D341Med (cell line): ENCODE measurements at places on chromosomes 5 and 9.

DNA sequence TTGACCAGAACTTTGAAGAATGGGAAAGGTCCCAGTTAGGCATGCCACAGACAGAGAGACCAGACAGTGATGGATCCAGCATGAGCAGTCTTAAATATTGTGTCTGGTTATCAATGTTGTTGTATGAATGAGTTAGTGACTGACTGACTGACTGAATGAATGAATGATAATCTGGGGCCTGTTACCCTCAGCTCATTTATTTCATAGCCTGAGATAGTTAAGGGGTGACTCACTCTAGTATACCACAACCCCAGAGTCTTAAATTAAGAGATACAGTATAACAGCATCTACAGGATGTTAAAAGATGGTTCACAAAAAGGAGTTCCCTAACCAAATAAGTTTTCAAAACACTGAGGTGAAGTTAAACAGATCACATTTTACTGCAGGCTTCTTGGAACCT is 133.5 kb downstream of the SGCD start:
- no peak for DNase-seq

- no peak for DNase-seq
Measured at GRCh38 chr9:128190516-128191405, 611 bp downstream of the CIZ1 start.

DNA sequence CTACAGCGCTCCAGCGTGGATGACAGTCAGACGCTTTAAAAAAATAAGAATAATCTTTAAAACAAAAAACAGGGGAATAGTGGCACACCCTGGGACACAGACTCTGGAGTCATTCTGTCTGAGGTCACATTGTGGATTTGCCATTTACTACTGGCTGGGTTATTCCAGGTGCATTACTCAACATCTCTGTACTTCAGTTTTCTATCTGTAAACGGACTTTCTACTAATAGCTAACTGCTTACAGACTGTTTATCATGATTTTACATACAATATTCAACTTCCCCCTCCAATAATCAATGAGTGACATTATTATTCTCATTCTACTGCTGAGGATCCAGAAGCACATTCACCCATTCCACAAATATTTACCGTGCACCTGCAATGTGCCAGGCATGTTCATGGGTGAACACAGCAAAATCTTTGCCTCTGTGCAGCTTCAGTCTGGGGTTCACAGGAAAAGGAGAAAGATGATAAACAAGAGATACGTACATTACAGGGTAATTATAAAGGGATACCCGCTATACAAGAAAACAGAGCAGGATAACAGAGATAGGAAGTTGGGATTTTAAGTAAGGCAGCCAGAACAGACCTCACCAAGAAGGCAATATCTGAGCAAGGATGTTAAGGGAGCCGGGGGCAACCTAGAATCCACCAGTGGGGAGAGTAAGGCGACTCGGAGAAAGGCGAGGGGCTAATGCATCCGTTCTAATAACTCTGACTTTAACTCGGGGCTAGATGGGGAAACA is 984 bp upstream of the RAD23B start:
- DNase-seq, result peak; percentile 29

- DNase-seq, result no peak
Measured at GRCh38 chr9:79742110-79742721, 170.5 kb downstream of the TLE4 start.

DNA sequence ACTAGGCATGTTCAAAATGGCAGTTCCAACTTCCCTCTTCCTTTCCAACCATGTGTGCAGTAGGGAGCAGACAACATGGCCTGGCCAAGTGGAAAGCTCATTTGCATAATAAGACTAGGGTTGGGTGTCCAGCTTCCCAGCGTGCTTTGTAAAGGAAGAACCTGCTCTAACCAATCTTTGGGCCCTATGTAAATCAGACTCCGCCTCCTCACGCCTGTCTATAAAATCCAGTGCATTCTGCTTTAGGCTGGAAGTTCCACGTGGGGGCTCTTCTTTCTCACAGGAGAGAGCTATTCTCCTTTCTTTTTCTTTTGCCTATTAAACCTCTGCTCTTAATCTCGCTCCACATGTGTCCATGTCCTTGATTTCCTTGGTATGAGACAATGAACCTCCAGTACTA is 83.4 kb downstream of the GCNT1 start:
- no peak for DNase-seq

GRCh38 chr5:151063142-151063989 is 17.5 kb downstream of the TNIP1 start:
- no peak for DNase-seq

DNA sequence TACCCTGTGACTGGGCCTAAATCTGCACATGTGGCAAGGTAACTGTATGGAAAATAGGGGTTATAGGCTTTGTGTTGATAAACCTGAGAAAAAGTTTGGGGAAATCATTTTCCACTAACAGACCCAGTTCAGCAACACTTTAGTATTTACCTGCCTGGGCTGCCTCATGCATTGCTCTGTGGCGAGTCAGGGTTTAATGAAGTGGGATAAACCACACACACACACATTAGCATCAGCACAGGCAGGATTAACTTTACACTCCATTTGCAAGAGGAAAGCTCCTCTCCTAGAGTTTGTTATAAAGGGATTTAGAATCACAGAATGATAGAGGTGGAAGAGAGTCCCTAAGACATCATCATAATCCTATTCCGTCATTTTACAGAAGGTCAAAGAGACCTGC is 20.0 kb upstream of the ZCCHC7 start:
- no peak for DNase-seq

DNA sequence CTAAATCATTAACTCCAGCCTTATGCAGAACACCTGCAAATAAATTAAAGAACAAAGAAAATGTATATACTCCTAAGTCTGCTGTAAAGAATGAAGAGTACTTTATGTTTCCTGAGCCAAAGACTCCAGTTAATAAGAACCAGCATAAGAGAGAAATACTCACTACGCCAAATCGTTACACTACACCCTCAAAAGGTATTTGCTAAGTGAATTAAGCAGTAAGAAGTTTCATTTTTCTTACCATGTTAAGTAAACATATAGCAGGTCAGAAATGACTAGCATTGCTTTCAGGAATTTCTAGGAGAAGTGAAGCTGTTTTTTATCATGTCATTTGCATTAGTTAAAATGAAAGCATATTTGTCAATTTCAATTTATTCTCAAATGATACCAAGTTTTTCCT is 92.7 kb downstream of the MELK start:
- no peak for DNase-seq

DNA sequence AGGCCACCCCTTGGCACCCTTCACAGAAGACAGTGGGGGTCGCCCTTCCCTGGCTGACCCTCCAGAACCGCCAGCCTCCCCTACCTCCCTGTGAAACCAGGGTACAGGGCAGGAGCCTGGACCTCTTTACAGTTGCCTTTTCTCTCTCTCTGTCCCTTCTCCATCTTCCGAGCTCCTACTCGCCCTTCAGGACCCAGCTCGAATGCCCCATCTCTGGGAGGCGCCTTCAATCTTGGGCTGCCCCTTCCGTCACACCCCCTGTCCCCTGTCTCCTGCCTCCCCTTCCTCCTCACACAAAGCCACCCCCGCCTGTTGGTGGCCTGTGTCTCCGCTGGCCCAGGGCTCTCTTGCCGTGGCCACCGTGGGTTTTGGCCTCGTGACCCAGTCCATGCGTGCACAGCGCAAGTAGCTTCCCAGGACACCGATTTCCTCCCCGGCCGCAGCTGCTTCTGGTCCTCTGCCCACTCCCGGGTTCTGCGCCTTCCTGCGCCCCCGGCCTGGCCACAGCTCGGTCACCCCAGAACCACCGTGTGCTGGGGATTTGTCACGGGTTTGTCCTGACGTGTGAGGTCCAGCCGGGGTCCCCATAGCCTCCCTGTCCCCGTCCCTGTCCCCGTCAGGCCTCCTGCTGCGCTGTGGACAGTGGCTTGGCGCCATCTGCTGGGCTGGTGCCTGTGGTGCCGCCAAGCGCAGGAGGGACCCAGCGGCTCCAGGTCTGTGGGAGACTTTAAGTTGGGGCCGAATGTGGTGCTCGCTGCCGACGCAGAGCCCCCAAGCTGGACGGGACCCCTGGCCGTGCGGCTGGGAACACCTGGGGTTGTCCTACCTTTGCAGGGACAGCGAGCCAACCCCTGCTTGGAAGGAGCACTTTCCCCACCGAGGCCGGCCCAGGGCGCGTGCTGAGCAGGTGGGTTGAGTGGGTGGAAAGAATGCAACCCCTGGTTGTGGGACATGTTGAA is 4.0 kb upstream of the TMEM250 start:
- DNase-seq, result peak; percentile 87

DNA sequence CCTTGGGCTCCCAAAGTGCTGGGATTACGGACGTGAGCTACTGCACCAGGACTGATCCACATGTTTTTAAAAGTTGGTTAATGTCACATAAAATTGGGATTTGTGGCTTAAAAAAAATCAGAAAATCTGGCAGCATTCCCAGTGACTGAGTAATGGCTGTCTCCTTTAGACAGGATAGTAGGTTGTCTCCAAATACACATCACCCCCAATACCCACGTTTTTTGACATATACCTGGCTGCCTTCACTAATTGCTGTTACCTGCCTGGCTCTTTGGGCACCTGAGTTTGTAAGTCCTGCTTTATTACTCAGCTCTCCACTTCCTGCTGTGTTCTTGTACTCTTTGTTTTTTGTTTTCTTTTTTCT is 84.8 kb downstream of the KDM4C start:
- DNase-seq, result no peak

DNA sequence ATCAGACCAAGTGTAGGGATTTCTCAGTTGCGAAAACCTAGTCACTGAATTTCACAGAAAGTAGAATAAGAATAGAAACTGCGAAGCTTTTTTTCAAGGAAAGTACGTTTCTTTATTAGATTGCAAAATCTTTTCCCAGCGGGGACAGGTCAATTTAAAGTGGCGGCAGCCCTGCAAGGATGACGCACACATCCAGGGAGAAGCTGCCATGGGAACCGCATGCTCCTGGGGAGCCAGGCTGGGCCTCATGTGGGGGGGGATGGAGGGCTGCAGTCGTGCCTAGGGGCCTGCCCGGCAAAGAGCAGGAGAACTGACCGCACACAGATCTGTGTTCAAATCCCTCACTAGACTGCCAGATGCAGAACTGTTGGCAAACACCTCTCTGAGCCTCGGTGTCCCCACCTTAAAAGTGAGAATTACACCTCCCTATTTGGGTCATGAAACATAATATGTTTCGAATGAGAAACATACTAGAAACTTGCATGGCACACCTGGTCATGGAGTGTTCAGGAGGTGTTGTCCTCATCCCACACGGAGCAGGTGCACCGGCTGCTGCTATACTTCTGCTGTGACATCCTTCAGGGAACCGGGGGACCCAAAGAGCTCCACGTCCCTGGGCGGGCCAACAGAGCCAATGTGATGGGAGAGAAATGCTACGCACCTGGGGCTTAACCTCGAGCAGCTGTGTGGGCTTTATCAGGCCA is 127.8 kb upstream of the PHYKPL start:
- no peak for DNase-seq

GRCh38 chr9:37146410-37146809 is 26.0 kb downstream of the ZCCHC7 start:
- DNase-seq, result no peak

- no peak for DNase-seq
Measured at GRCh38 chr5:64958757-64959391, 190.1 kb downstream of the CWC27 start.
